A172 (cell line): ENCODE measurements at places on chromosomes 12 and 14. TPM values are rescaled to one million over a fixed set of nuclear protein-coding genes. Genes with fewer than 3 reads are reported as not detected.
A peak's percentile ranks its signal among the peaks of the same experiment; 100 is the strongest.

DNA sequence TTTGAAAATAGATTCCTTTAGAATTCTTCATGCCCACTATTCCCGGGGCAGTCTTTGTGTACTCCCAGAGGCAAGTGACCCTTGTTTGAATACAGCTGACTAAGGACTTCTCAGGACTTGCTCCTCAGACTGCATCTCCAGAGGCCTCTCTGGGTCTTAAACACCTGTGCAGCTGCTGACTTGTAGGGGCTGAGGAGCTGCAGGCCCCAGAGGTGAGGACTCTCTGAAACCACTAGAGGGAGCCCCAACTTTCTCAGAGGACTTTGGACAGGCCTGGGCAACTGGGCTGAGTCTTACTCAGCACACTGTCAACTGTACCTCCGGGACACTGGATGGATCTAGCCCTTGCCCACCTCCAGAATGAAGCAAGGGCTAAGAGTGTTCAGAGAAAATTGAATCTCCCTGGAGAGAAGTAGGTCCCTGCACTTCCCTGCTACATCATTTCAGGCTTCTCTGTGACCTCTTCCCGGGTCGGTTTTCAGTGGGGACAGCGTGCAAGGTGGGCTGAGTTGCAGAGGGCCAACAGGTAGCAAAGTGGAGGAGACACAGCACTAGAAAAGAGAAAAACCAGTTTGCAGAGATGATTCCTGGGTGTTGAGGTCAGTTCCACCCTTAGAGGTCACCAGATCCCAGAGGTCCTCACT is 164.6 kb downstream of the TMEM117 start:
- DNase-seq: peak; percentile 25

DNA sequence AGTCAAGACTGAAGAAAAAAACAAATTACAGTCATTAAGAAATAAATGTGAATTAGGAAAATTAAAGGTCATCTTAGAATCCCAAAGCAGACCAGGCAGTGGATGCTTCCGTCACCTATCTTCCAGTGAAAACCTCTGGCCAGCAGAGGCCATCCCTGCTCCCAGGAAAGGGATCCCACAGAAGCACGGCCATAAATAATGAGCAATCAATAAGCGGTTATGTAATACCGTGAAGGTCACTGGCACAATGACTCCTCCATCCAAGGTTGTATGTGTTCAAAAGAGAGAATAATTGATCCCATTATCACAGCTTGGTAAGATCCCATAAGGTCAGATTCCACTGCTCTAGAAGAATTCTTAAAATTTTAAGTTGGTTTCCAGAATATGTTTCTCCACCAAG is 85.7 kb downstream of the PPP2R5E start:
- no peak for DNase-seq

The MEG3 gene
- total RNA-seq: not detected in 2 replicates

- DNase-seq: no peak
Observed at GRCh38 chr14:61344437-61345150, 23.2 kb downstream of the PRKCH start.

DNA sequence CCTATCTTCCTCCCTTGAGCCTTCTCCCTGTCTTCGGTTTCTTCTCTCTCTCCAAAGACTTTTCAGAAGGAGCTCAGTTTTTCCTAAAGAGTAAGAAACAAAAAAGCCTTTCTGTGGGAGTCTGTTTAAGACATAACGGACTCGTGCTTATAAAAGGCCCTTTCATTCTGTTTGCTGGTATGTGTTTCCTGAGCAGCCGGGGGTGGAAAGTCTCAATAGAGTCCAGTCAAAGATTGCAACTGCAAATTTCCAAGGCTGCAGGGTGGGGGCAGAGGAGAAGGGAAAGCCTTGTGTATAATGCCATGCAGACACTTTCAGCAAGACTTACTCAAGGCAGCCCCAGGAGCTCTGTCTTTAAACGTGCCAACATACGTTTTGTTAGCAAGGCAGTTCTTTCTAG is 62.2 kb downstream of the GNG2 start:
- DNase-seq: no peak

DNA sequence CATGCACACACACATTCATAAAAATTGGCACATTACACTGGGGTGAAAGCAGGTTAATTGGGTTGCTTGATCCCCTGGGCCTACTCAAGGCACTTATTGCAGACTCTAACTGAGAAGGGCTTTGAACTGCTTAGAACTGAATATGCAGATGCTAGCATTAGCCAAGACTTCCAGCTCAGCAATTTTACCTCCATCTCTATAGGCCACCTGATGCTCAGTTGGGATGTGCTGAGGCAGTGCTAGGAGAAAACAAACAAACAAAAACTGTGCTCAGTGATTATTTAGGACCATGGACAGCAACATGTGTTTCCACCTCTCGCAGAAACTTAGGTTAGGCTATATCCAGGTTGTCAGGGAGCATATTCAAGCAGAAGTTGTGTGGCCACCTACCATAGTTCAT is 124.8 kb upstream of the WSCD2 start:
- no peak for DNase-seq

- DNase-seq: no peak
Observed at GRCh38 chr12:109264095-109264942, 44.8 kb downstream of the FOXN4 start.

The CLEC7A gene
- not detected in 2 replicates for total RNA-seq

DNA sequence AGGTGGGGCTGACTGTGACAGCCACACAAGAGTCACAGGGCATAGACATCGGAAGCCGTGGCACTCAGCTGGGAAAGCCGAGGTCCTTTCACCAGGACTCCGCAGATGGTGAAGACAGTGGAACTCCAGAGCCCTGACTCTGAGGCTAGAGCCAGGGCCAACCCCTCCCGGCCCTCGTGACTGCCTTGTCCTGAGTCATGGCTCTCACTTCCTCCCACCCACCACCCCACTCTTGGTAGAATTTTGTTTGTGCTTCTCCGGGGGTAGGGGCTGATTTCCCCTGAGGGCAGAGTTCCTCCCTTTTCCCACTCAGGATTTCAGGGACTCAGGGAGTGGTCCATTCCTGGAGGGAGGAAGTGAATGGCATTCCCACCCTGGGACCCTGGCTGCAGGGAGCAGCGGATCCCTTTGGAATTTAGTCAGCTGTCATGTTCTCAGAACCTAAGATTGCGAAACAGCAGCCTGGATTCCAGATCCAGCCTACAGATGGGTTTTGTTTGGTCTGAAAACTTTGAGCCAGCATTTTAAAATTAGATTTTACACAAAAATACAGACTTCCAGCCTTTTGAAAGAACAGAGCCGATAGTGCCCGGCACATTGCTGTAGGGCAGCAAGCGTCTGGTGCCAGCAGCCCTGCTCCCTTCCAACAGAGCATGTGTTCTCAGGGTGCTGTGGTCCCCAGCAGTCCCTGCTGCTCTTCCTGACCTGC is 50.7 kb downstream of the TPCN1 start:
- peak; percentile 72 for DNase-seq
